Aorta (tissue), 5 donors: ENCODE measurements at places on chromosomes 11 and 22. TPM values are rescaled to one million over a fixed set of nuclear protein-coding genes. Genes with fewer than 3 reads are reported as not detected.

DNA sequence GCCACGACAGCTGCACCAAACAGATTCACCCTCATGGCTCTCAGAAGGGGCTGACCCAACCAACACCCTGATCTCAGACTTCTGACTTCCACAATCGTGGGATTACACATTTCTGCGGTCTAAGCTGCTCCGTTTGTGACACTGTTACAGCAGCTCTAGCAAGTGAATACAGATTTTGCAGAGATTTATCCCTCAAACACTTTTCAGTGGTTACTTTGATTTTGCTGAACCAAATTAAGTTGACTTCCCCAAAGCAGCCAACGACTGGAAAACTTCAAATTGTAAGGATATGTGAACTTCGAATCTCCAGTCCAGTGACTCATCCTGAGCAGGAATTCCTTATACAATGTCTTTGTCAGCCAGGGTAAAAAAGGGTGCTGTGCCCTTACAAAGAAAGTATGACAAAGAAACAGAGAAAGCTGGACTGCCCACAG, 14.8 kb upstream of the INCENP start:
- DNase-seq, result no peak
- H3K4me3 ChIP-seq, result no peak overlapping the region

DNA sequence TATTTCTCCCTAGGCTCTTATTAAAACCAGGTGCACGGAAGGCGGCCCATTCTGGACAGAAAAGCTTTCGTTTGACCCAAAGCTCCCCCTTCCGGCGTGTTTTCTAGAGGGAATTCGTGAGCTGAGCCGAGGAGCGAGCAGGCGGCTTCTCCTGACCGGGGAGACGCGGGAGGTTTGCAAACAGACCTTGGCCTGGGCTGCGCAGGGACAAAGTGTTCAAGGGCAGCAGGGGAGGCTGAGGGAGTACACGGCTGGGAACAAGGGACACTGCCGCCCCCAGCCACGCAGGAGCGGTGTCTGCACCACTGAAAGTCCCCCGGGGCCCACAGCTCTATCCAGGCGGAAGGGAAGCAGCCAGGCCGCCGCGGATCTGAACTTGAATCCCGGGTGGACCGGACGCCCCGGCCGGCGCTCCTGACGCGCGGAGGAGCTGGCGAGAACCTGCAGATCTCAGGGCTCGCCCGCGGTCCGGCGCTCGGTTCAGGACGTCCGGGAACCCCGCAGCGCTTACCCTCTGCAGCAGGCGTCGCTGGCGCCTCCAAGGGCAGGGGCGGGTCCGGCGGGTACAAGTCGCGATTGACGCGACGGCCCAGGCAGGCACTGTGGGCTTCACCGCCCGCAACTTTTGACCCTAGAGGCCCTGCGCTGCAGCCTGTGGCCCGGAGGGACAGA, 101.9 kb downstream of the WT1 start:
- DNase-seq, result peak; percentile 85
- no peaks in the 10 kb centered on the region for H3K27me3 ChIP-seq
- no peaks in the 10 kb centered on the region for H3K4me1 ChIP-seq
- no peak overlapping the region for H3K27ac ChIP-seq

DNA sequence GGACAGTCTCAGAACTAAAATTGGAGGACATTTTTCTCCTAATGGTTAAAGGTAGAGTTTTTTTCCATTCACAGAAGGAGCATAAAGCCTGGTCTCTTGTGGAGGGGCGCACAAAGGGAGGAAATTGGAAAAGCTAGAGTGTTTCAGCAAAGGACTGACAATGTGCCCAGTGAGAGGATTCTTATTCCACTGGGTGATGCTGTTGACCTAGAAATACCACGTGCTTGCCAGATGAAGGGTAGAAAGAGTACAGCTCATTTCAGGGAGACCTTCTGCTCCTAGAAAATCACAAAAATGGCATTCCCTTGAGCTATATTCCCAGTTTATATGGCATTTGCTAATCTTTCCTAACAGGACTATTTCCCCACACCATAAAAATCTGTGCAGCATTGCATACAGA, 21.1 kb downstream of the MS4A6E start:
- no peaks in the 10 kb centered on the region for H3K27me3 ChIP-seq
- no peak overlapping the region for H3K27ac ChIP-seq
- H3K4me3 ChIP-seq, result no peak overlapping the region
- DNase-seq, result no peak
- no peaks in the 10 kb centered on the region for H3K36me3 ChIP-seq
- H3K4me1 ChIP-seq, result no peaks in the 10 kb centered on the region

GRCh38 chr11:45169310-45170072, 23.1 kb downstream of the PRDM11 start:
- DNase-seq, result no peak
- H3K4me1 ChIP-seq, result peaks cover 5% of the 10 kb centered on the region

- DNase-seq, result peak; percentile 88
- H3K27me3 ChIP-seq, result no peaks in the 10 kb centered on the region
- H3K27ac ChIP-seq, result no peak overlapping the region
- no peak overlapping the region for H3K4me3 ChIP-seq
These were observed 22.6 kb upstream of the PKNOX2 start for GRCh38 chr11:125141686-125142535.

- H3K4me1 ChIP-seq, result no peaks in the 10 kb centered on the region
- no peak overlapping the region for H3K27ac ChIP-seq
- no peak overlapping the region for H3K4me3 ChIP-seq
These were observed 198.7 kb upstream of the LUZP2 start for GRCh38 chr11:24298146-24298545.

GRCh38 chr11:94588366-94588942, 21.3 kb downstream of the PIWIL4 start:
- no peak overlapping the region for H3K4me3 ChIP-seq
- H3K27me3 ChIP-seq, result no peaks in the 10 kb centered on the region
- DNase-seq, result no peak
- H3K36me3 ChIP-seq, result peaks cover 7% of the 10 kb centered on the region

DNA sequence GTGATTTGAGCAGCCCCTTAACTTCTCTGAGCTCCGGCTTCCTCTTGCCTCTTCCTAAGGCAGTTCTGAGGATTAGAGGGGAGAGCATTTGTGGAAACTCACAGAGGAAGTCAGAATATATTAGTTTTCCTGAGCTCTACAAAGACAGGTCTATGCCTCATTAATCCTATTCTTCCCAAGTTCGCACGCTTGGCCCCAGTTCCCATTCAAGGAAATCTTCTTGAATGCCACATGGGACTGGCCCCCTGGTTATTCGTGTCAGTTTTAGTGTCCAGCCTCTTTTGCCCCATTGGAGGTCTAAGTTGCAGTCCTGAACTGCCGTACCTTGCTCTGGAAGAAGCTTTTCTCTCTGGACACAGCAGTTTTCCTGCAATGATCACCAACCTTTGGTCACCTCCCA, 37.6 kb upstream of the ALX4 start:
- H3K36me3 ChIP-seq, result no peaks in the 10 kb centered on the region
- H3K4me1 ChIP-seq, result no peaks in the 10 kb centered on the region
- H3K27ac ChIP-seq, result no peak overlapping the region

DNA sequence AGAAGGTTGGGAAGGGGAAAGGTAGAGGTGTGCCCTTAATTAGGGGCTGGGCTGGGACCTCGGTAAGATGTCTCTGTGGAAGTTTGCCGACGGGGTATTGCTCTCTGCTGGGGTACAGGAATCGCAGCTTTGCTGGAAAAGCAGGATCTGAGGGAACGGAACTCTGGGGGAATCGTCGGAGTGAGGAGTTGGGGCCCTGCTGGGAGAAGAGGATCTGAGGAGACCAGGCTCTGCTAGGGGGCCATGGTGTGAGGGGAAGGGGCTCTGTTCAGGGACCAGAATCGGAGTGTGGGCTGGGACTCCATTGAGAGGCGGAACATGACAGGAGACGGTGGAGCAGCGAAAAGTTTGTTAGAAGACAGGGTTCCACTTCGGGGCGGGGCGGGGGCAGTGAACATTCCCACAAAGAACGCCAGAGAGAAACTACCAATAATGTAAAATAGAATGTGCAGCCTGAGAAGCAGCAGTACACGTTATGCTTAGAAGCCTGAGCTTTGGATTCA, 456 bp downstream of the AAMDC start:
- no peaks in the 10 kb centered on the region for H3K36me3 ChIP-seq
- H3K4me1 ChIP-seq, result no peaks in the 10 kb centered on the region
- H3K4me3 ChIP-seq, result peak overlapping the region; percentile 94
- DNase-seq, result peak; percentile 50
- H3K27me3 ChIP-seq, result no peaks in the 10 kb centered on the region

DNA sequence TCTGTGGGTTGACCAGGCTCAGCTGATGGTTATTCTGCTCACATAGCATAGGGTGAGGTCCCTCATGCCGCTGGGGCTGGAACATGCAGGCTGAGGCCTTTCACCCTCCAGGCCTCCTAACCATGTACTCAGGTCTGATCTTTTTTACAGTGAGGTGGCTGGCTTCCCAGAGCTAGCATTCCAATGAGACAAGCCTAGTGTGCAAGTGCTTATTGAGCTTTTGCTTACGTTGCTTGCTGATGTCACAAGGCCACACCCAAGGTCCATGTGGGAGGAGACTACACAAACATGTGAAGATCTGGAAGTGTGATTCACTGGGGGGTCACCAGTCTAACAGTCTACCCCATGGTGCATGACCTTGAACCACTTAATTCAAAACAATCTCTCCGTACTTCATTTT, 33.9 kb downstream of the ISX start:
- H3K27ac ChIP-seq, result no peak overlapping the region
- H3K4me3 ChIP-seq, result no peak overlapping the region
- no peaks in the 10 kb centered on the region for H3K4me1 ChIP-seq
- DNase-seq, result no peak

DNA sequence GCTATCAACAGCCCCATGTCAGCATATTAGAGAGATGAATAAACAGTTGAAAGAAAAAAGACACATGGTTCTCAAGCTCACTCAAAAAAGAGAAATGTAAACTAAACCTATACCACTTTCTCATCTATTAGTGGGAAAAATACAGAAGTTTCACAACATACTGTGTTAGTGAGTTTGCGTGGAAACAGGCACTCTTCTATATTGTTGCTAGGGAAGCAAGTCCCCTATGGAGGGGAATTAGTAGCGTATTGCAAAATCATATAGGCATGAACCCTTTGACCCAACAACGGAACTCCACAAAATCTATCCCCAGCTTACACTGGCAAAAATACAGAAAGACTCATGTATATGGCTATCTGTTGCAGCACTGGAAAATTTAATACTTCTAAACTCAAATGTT, 14.2 kb upstream of the RFPL2 start:
- H3K4me3 ChIP-seq, result no peak overlapping the region
- no peaks in the 10 kb centered on the region for H3K27me3 ChIP-seq
- H3K27ac ChIP-seq, result no peak overlapping the region
- H3K36me3 ChIP-seq, result no peaks in the 10 kb centered on the region

DNA sequence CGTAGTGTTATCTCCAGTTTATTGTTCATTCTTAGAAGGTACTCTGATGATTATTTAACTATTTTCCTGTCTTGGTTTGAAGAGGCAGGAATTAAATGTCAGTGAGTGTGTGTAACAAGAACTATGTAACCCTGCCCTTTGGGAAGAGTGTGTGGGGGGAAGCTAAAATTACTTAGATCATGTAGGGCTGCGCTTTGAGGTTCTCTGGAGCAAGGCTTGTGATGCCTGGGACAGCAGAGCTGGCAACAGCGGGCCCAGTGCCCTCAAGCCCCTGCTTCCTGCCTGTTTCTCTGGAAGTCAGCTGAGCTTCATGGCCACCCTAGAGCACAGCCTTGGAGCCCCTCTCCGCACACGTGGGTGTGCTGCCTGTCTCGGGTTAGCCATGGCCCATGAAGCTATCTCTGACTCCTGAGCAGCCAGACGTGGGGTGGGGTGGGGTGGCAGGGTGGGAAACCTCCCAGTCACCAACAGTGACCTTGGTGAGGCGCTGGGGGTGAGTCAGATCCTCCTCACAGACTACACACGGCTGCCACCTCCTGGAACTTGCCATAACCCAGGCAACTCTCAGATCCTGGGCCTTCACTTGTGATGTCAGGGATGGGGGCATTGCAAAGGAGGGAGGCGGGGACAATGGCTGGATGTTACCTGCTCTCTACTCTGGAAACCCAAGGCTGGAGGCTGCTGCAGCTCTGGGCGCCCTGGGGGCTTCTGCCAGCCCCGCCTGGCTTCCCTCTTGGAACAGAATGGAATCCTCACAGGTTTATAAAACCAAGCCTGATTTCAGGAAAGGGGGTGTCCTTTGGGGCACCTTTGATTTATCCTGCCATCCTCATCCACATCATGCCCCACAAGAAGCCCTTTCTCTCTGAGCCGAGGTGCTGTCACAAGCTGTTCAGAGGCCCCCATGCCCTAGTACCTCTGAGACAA, 88.6 kb downstream of the SNX19 start:
- H3K27me3 ChIP-seq, result no peaks in the 10 kb centered on the region
- H3K4me1 ChIP-seq, result no peaks in the 10 kb centered on the region
- H3K36me3 ChIP-seq, result no peaks in the 10 kb centered on the region
- H3K4me3 ChIP-seq, result no peak overlapping the region

Gene SSTR3
- total RNA-seq, result not detected

Gene OR51B4
- total RNA-seq, result not detected
